ENCODE measurements at places on chromosomes 2 and 18.

GRCh38 chr2:211391189-211391567 is 834.8 kb downstream of the CPS1 start:
- no peak for DNase-seq

DNA sequence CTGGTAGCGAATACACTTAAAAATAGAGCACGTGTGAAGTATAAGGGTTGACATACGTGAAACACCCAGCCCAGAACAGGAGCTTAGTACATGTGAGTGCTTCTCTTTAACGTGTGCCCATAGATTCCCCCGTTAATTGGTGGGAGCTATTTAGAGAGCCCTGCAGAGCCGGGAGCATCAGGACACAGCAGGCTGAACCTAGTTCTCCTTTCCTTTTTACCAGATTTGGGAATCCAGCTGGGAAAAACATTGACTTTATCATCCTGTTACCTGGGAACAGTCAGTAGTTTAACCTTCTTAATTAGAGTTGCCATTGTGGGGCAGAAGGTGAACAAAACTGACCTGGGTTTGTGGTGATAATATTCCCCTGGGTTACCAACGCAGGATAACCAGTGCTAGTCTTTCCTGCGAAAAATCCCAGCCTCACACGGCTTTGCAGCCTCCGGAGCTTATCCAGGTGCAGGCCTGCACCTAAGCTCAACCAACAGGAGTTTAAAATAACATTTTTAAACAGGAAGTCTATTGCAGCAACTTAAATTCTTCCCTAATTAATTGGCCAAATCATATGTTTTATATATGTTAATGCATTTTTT is 78.1 kb upstream of the SPTBN1 start:
- no peak for DNase-seq

DNA sequence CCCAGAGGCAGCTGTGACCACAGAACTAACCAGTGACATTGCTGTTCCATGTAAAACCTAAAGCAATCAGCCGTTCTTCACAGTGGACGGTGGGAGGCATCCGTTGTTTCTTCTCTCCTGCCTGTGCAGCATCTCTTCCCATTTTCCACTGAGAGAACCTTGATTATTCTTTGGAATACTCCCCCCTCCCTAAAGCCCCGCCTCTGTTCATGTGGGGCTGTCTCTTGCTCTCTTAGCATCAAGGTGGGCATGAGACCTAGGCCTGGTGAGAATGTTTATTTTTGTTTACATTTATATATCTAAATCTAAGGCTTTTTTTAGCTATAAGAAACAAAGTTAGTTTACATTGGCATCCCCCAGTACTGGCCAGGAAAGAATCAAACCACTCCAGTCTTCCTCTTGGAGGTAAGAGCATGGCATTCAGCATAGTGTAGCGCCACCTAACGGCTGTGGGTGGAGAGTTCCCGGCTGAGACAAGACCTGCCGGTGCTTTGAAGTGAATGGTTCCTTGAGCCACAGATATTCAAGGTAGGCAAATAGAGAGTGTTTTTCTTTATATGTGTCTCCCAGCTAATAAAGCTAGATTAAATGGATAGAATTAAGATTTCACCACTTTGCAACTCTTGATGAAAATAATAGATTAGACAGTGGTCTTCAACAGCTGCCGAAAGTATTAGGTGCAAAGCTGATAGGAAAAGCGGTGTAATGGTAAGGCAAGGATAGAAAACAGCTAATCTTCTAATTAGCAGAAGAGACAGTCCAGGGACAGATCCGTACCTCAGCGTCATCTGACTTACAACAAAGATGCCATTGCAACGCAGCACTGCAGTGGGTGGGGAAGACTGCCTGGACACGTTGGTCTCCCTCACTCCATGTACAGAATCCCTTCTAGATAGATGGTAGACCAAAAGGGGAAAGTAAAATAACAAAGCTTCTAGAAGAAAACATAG is 219.6 kb upstream of the RAB12 start:
- DNase-seq: peak; percentile 84

DNA sequence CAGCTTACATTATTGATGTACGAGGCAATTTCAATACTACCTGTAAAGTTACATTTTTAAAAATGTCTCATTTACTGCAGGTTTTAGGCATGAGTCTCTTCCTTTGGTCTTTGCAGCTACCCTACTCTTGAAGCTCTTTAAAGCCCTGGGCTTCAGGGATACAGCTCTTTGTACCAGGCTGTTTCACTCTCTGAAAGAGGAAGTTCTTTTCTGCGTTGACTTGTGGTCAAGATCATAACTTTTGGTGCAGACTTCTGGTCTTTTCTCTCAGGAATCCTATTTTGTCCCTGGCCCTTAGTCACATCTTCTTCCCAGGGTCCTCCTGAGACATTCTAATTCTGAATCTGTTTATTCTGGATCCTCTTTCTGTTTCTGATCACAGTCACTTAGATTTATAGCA is 16.6 kb upstream of the HRH4 start:
- DNase-seq: no peak
